ENCODE measurements at places on chromosomes 4 and X.

GRCh38 chr4:14289708-14290107 lies 662.2 kb upstream of the BOD1L1 start:
- DNase-seq = no peak

- DNase-seq = no peak
Measured at GRCh38 chr4:185541251-185541727, 6.0 kb upstream of the PDLIM3 start.

DNA sequence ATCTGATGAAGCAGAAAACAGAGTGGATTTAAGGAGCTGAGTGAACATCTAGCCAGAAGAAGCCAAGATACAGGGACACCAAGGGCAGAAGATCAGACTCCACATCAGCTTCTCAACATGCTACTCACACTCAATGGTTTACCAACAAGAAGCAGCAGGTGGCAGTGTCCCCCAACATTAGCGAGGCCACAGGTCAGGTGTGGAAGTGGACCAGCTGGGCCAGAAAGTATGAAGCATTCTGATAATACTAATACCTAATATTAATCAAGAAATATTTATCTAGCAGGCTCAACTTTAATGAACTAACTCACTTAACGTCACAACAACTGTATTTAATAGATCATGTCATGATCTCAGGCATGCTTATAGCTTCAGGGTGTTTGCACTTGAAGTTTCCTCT lies 73.4 kb upstream of the TTC29 start:
- peak; percentile 56 for DNase-seq

DNA sequence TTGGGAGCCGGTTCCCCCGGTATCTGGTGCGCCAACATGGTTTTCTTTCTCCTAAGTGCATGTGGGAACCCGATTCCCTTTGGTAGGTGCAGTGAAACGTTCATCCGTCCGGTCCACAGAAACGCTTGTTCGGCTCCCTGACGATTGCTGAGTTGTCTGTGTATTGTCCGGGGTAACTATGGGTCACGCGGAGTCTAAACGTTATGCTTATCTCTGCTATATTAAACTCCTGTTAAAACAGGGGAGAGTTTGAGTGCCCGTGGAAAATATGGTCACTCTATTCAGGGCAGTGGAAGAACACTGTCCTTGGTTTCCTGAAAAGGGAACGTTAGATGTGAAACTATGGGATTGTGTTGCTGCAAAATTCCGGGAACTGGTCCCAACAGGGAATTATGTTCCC lies 32.4 kb upstream of the MGST2 start:
- no peak for DNase-seq

GRCh38 chrX:71623714-71624113 lies 5.4 kb upstream of the CXCR3 start:
- DNase-seq = peak; percentile 2

DNA sequence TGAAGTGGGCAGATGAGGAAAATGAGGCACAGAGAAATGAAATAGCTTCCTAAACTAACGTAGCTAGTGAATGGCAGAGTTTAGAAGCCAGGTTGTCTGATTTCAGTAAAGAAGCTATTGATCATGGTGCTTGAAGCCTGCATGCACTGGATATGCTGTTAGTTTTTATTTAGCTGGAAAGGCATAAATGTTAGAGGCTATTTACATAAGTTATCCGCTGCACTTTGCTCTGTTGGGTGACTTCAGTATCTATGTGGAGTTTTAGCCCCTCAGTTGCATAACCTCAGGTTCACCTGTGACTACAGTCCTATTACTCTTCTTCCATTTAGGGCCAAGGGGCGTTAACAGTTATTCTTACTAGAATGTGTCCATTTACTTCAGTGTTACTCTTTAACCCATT lies 522.4 kb upstream of the RPS6KA3 start:
- DNase-seq = no peak

GRCh38 chr4:158644760-158645159 lies 26.9 kb downstream of the C4orf46 start:
- no peak for DNase-seq

DNA sequence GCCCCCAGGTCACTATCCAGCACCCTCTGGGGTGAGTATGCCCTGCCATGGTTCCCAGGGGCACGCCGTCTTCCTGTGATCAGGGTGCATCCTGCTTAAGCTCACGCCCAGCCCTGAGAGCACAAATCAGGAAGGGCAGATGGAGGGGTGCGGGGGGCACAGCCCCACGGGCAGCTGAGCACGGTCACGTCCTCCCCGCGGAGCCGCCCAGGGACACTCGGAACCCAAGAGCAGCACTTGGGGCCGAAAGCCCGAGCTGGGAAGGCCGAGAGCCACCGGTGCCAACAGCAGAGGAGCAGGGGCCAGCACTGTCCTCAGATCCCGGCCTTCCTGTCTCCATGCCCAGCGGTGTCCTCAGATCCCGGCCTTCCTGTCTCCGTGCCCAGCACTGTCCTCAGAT lies 21.5 kb downstream of the NELFA start:
- no peak for DNase-seq

DNA sequence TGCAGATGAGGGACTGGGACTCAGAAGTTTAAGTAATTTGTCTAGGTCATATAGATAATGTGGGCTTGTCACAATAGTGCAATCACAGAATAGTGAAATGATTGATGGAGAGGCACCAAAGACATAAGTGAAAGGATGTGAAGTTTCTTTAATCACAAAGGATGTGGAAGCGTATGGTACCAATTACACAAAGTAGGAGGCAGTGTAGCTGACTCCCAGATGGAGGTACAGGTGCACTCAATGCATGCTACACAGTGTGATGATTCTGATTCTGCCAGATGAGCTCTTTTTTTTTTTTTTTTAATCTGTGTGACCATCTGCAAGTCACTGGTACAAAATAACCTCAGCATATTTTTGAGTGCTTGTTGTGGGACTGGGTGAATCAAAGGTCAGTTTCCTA lies 411.3 kb downstream of the SPRY1 start:
- DNase-seq = no peak

- no peak for DNase-seq
Measured at GRCh38 chr4:76116821-76117220, 31.4 kb downstream of the NUP54 start.

- no peak for DNase-seq
Measured at GRCh38 chrX:17595456-17596035, 141.7 kb upstream of the SCML1 start.

- DNase-seq = peak; percentile 33
Measured at GRCh38 chrX:119017077-119017476, 42.7 kb downstream of the LONRF3 start.

GRCh38 chr4:24594887-24595286 lies 10.5 kb upstream of the DHX15 start:
- DNase-seq = no peak

GRCh38 chrX:43016021-43016420 lies 238.1 kb upstream of the PPP1R2C start:
- no peak for DNase-seq

- no peak for DNase-seq
Measured at GRCh38 chr4:12612876-12613275, 871.3 kb downstream of the RAB28 start.

GRCh38 chr4:88618782-88619485 lies 26.7 kb downstream of the HERC3 start:
- DNase-seq = no peak

GRCh38 chr4:69836287-69836686 lies 23.7 kb downstream of the SULT1E1 start:
- no peak for DNase-seq

DNA sequence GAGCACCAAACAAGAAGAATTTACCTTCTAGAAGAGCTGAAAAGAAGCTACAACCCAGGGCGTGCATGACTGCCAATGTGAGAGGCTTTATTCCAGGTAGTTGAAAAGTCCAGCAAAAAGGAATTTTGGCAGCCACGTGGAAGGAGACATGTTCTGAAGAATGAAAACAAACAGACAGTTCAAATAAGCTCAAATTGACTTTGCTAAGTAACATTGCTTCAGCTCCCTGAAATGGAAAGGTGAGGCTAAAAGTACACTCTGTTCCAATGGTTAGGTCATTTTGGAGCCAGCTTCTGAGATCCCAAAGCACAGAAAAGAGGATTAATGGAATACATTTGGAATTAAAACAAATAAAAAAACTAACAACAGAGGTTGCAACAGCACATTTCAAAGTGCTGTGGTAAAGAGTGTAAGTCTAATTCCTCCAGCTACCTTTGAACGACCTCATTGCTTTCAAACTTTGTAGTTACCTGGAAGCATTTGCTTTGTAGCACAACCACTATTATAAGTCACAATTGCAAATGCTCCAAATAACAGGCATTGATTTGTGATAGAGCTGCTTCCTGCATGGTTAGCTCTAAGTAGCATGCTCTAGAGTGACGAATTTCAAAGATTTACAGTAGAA lies 405.3 kb upstream of the EDA2R start:
- DNase-seq = no peak

DNA sequence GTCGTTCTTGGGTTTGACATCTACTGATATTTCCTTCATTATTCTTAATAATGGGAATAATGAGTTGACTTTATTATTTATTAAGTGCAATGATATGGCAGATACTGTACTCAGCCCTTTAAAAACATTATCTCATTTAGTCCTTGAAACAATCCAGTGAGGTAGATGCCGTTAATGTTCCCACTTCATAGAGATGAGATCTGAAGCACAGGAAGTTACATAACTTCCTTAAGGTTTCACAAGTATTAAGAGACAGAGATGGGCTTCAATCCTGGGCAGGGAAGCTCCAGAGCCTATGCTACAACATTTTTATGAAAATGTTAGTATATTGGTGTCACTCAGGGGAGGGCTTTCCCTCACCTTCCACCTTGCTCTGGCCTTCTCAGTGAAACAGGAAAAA lies 9.7 kb upstream of the KLHL13 start:
- peak; percentile 1 for DNase-seq

DNA sequence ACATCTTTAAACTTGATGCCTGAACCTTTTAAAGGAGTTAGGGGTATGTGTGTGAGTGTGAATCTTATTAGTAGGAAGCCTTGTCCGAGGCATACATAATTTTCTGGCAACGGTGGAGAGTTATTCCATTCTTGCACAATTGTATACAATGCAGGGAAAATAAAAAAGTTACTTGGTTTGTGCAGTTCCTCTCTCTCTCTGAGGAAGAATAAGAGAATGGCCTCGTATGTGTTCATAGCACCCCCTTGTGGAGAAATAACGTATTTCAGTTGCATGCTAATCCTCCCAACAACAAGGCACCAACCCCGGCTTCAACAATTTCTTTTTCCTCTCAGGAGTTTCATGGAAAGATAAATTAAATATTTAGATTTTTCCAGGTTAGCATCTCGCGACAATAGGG lies 33.7 kb upstream of the FGF13 start:
- DNase-seq = peak; percentile 78

GRCh38 chr4:151614561-151614960 lies 146.2 kb downstream of the GATB start:
- DNase-seq = no peak

DNA sequence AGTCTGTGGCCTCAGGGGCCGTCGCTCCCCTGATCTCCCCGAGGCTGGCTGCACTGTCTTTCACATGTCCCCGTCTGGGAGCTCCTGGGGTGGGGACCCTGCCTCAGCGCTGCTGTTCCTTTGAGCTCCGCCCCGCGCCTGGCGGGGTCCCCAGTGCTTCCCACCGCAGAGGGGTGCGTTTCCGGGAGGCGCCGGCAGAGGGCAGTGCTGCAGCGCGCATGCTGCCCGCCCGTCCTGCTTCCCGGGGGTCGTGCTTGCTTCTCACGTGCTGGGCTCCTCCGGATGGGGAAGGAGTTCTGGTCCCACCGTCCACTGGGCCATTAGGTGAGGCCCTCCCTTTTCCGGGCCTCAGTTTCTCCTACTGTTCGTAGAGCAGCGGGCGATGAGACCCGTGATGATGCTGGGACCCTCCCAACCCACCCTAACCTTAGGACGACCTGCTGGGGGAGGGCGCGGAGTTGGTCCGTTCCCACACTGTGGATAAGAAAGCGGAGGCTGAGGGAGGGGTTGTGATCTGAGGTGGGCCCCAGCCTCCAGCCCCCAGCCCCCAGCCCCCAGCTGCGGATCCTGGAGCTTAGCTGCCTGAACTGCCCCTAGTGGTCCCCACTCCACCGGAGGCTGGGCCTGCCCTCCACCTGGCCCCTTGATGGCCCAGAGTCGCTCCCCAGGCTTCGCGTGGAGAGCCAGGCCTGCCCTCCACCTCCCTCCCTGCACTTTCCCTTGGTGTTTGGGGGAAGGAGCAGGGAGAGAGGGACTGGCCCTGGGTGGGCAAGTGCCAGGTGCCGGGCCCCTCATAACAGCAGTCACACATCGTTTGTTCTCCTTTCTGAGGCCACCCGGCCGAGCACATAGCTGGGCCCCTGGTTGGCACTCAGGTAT lies 15.3 kb downstream of the CPZ start:
- DNase-seq = no peak

DNA sequence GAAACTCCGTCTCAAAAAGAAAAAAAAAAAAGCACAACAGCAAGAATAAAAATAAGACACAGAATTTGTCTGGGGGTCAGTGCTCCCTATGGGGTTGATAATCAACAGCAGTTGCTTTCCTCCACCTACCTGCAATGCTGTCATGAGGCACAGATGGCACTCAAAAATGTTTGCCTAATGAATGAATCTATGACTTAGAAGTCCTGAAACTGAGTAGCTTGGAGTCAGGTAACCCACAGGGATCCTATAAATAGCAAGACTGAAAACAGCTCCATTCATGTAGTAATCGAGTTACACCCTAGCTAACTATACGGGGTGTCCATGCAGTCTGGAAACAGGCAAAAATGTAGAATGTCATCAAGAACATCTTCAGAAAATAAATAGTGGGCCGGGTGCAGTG lies 19.8 kb upstream of the DDX3X start:
- no peak for DNase-seq

DNA sequence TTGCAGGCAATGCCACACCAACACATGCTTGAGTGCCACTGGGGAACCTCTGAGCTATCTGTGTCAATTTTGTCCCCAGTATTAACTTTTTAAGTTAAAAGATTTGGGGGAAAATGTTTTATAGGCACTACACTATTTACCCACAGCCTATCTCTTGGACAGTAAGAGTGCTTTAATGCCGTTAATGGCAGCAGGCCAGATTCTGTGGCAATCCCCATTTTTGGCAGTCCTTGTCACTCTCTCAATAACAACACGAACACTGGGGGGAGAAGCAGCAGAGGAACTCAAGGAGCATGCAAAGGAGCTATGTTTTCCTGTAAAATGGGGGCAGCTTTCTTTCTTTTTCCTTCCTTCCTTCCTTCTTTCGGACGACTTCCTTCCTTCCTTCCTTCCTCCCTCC lies 168.6 kb downstream of the NSUN7 start:
- DNase-seq = no peak

DNA sequence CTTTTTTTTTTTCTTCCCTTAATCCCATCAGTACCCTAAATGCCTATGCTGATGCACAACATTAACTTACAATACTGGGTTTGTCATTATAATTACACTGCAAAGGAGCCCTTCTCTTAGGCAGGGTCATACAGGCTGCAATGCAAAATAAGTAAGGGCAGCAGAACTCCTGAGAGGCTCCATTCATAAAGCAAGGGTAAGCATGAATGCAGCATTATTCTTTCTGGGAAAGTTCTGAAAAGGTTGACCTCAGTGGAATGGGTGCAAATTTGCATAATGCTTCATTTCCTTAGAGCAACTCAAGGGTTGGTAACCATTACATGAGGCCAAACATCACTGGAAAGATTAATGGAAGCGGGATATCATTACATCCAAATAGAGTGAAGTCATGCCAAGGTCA lies 789.2 kb downstream of the KLHL13 start:
- no peak for DNase-seq
